ENCODE measurements at places on chromosomes 16 and 17.

DNA sequence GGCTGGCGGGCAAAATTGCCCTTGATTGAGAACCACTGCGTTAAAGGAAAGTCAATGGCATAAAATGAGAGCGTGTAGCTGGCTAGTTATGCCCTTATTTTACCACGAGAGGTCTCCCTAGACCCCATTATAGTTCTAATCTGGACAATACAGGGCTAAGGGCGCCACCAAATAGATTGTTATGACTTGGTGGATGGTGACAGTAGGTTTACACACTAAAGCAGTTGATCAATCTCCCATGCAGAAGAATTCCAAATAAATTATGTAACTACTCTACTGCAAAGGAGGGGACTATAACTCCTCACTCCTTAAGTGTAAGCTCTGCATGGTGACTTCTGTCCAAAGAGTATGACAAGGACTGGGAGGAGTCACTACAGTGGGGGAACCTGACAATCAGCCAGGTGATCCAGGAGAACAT lies 20.4 kb upstream of the YPEL2 start:
- DNase-seq = no peak

DNA sequence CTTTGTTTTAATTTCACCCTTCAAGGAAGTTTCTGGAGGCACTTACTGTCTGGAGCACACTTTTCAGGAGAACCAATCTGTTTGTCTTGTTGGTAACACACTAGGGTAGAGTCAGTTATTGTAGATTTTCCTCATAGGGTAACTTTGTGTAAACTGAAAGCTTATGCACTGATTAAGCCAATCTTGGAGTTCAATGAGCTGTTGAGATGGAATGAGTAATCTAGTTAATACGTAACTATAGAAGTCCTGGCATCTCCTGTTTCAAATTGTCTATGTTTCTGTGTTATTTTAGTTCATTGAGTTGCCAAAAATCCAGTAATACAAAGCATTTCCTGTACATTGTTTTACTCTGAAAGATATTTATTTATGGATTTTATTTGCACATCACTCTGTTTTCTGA lies 111.6 kb upstream of the HAS3 start:
- no peak for DNase-seq

DNA sequence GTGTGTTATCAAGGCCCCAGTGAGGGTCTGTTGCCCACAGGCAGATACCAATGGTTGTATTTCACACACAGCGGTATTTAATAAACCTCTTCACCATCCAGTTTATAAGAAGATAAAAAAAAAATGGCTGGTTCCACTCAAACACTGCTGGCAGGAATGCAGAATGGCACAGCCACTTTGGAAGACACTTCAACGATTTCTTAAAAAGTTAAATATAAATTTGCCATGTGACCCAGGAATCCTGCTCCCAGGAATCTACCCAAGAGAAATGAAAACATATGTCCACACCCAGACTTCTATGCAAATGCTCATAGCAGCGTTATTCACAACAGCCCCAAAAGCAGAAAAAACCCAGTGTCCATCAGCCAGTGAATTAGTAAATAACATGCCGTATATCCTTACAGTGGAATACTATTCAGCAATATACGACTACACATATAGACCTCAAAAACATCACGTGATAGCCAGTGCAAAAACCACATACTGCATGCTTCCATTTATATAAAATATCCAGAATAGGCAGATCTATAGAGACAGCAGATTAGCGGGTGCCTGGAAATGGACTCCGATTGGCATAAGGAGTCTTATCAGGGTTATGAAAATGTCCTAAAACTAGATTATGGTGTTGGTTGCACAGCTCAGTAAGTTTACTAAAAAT lies 38.7 kb downstream of the XYLT1 start:
- no peak for DNase-seq

DNA sequence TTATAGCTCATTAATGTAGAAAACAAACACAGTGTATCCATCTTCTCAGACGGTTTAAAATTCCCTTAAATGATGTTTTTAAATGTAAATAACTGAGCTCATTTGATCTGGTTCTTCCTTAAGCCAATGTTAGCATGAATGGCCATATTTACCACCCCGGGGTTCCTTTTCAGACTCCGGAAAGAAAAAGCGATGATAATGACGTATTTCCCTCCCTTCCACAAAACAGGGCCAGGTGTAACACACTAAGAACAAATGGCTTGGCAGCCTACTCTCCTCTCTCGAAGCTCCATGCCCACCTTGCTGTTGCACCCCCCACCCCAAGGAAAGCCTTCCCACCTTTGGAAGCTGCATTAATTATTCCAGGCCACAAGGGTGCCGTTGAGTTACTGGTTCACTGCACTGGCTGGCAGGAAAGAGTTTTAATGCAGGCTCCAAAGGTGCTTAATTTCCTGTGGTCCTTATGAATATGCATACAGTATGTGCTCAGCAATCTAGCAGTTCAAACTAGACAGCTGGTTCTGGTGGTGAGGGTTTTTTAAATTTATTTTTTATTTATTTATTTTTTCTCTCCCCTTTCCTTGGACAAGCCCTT lies 378.9 kb downstream of the WWOX start:
- no peak for DNase-seq

DNA sequence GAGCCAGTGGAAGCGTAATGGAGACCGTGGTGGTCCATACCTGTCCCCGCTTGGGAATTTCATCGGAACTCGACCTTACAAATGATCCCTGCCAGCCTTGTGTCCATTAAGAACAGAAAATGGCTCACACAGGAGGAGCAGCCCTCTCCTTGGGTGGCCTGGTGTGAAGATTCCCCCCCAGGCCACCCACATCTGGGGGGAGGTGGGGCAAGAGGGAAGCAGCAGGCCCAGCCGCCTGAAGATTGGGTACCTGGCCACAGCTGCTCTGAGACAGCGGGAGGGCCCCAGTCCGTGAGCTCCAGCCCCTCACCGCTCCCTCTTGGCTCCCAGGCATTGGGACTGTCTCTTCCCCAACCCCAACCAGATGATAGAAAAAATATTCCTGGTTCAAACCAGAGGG lies 277.8 kb upstream of the FOXF1 start:
- no peak for DNase-seq

DNA sequence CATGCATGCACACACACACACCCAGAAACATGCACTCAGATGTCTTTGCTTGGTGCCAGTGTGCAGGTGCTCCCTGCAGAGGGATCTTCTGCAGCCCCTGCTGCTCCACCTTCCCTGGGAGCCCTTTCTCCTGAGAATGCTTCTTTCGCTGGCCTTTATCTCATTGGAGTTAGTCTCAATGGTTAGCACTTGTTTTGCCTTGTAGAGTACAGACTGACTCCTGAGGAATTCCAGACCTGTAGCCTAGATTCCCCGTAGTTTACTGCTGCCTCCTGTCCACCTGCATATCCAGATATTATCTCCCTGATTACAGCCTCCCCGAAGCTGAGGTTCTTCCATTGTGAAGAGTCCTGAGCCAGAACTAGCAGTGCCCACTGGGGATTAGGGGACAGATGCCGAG lies 3.1 kb upstream of the KRT12 start:
- no peak for DNase-seq

- no peak for DNase-seq
Observed at GRCh38 chr17:55451203-55451641, 29.6 kb upstream of the MMD start.

GRCh38 chr17:63647065-63647725 lies 25.0 kb downstream of the MAP3K3 start:
- DNase-seq = no peak

DNA sequence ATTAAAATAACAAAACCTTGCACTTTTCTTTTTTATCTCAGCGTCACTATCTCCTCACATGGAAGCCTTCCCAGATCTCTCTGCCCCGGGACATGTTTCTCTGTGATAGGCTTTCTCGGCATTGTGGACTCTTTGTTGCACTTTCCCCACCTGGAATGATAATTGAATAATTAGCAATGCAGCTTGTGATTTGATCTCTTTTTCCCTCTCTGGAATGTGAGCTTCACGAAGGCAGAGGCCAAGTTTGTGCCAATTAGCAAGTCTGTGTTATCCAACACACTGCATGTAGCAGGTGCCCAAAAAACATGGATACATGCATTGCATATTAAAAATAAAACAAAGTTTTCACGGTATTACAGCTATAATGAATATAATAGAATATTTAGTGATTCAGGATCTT lies 431.2 kb downstream of the HAPSTR1 start:
- DNase-seq = no peak

DNA sequence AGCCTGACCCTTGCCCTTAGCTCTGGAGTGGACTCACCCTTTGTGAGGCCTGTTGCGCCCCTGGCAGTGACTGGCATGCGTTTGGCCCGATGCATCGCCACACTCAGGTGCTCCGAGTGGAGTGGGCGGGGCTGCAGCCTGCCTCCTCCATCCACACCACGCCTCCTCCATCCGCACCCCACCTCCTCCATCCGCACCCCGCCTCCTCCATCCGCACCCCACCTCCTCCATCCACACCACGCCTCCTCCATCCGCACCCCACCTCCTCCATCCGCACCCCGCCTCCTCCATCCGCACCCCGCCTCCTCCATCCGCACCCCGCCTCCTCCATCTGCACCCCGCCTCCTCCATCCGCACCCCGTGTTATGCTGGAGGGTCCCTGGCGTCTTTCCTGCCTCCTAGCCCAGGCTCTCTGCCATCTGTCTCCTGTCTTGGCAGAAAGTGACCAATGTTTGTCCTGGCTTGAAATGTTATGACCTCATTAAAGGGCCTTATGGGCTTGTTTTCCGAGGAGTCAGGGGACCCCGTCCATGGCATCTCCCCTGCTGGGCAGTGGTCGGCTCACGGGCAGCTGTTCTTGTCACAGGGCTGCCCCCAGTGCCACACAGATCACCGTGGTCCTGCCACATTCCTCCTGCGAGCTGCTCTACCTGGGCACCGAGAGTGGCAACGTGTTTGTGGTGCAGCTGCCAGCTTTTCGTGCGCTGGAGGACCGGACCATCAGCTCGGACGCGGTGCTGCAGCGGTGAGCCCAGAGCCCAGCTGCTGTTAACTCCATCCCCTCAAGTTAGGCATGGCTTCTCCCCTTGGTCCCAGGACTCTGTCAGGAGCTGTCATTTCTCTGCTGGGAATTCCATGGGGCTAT lies 28.7 kb upstream of the MYO15B start:
- no peak for DNase-seq

DNA sequence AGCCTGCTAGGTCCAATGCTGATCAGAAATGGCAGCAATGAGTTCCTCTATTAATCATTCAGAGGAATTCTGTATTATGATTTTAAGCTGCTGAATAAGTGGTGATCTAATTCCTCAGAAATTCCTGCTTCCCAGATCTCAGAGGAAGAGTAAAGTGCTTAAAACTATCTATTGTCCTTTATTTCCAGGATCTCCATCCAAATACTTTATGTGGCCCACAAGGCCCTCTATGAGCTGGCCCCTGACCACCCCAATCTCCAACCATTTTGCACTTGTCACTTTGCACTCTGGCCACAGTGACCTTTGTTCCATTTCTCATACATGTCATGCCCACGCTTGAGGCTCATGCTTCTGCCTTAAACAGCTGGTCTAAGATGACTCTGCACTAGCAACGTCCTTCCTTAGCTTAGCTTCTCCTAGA lies 93.7 kb downstream of the CA10 start:
- no peak for DNase-seq

GRCh38 chr17:79797492-79798298 lies 818 bp upstream of the CBX8 start:
- DNase-seq = no peak

GRCh38 chr17:67248291-67248690 lies 3.3 kb upstream of the HELZ start:
- DNase-seq = no peak

DNA sequence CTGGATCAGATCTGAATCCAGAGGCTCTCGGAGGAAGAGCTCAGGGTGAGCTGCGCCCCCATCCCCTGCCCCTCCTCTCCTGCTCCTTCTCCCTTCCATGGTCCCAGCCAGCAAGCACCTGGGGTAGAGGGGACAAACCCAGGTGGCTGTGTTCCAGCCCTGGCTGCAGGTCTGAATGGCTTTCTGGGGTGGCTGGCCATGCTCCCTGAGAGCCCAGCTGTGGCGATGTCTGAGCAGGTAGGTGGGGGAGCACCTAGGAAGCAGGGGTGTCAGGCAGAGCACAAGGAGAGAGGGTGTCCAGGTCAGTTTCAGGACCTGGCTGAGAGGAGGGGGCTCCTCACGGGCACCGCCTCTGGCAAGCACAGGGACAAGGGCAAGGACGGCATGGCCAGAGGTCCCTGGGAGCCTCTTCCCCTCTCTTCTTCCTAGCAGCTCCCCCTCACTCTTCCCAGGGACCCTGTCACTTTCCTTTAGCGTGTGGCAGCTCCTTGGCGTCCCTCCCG lies 310.0 kb downstream of the SEC14L1 start:
- DNase-seq = no peak
